ENCODE measurements at places on chromosomes 1 and 21.

DNA sequence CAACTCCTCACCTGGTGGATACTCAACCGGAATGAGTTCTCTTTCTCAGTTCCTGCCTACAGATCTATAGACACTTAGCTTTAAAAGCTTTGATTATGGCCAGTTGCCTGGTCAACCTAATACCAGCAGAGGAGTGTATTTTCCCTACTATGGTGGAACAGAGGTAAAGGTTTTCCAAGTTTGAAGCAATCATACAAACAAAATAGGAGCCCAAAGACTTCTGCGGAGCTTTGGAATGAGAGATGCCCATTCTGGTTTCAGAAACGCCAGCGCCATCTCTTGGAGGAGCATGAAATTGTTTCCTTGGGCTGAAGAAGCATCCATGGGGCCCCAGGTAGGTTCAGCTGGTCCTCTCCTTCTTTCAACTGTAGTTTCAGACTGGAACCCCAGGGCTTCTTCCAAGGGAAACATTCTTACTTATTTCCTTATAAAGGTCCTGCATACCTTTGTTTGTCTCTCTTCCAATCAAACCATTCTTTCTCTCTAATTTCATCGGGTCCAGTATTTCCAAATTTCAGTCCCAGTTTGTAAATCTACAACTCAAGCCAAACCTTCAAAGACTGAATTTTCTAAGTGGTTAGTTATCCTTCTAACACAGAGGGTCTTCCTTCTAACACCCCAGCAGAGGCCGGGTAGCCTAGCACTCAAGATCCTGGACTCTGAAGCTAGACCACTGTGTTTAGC is 95.9 kb downstream of the KCNJ15 start:
- DNase-seq: peak; percentile 25

- DNase-seq: no peak
These were observed 28.5 kb downstream of the PALMD start for GRCh38 chr1:99674115-99675064.

GRCh38 chr1:207919523-207920170 is 8.7 kb upstream of the CD34 start:
- no peak for DNase-seq

DNA sequence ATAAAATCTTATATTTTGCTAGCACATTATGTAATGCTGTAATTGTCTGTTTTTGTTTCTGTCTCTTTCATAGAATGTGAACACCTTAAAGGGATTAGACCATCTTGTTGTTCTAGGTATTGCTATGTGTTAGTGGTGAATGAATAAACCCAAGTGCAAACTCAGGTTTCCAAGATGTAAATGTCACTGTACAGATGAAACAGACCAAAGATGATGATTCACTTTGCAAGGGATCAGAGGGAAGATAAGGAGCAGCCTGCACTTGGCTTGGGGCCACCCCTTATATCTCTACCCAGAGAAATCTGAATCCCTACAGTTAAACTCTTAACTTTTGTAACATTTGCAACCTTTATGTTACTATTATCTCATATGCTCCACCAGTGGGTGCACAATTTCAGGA is 25.4 kb downstream of the UROD start:
- no peak for DNase-seq

- DNase-seq: no peak
These were observed 88.9 kb downstream of the COL24A1 start for GRCh38 chr1:86067626-86068025.

GRCh38 chr1:244065960-244066388 is 14.9 kb downstream of the ZBTB18 start:
- no peak for DNase-seq

DNA sequence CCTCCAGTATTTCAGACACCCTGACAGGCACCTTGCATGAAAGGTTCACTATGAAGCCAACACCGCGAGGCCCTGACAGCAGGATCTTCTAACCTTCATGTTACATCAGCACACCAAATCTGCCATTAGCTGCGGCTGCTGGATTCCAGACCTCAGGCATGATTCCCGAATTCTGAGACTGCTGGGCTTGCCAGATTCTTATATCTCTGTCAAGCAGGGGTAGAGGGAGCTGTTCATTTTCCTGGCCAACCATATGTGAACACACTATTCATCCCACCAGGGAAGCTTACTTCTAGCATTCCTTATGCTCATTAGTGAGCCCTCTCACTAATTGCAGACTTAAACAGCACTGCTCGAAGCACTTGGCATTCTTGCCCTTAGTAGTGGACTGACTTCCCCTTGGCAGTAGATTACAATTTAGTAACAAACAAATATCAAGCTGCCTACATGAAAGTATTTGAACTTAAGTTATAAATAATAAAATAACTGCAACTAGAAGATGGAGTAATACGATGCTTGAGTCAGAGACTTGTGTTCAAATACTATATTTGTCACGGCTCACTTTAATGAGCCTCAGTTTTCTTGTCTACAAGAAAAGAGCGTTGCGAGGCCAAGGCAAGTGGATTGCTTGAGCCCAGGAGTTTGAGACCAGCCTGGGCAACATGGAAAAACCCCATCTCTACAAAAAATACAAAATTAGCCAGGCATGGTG is 43.3 kb downstream of the NID1 start:
- no peak for DNase-seq

- DNase-seq: peak; percentile 35
These were observed 577 bp downstream of the IKBKE start for GRCh38 chr1:206470692-206471414.

DNA sequence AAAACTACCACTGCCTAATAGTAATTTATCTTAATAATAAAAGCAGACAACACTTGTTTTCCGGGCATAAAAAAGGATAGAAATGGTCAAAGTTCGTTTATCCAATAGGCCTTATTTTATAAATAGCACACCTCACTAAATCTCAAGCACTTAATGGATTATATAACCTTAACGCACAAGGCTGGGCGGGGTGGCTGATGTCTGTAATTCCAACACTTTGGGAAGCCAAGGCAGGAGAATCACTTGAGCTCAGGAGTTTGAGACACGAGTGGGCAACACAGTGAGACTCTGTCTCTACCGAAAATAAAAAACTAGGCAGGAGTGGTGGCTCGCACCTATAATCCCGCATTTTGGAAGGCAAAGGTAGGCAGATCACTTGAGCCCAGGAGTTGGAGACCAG is 12.4 kb downstream of the EIF4G3 start:
- DNase-seq: no peak

- DNase-seq: no peak
These were observed 2.3 kb downstream of the PADI3 start for GRCh38 chr1:17251246-17251645.

GRCh38 chr1:239061770-239062169 is 324.6 kb upstream of the CHRM3 start:
- no peak for DNase-seq

DNA sequence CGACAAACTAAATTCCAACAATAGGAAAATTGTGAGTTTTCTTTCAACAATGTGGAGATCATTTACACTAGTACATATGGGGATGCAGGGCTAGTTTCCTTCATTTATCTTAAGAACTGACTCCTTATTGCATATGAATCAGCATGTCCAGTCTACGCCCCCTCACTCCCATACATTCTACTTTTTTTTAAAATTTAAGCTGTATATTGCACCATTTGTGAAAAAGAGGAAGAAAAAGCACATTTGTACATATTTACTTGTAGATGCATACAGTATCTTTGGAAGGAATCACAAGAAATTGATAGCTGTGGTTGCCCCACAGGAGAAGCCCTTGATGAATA is 15.9 kb downstream of the VPS26C start:
- no peak for DNase-seq

DNA sequence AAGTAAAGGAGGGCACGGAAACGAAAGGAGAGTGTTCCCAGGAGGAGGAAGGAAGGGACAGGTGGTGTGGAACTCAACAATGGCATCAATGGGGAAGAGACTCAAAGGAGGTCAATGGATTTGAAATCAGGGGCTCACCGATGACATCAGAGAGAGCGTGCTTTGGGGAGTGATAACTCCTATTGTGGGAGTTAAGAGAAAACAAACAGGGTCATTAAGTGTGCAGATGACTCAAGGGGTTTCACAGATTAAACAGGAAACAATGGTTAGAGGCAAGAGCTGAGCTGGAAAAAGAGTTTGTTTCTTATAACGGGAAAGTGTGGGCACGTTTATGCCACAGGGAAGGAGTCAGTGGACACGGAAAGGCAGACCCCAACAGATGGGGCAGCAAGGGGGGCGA is 629.1 kb downstream of the SMYD3 start:
- DNase-seq: no peak

DNA sequence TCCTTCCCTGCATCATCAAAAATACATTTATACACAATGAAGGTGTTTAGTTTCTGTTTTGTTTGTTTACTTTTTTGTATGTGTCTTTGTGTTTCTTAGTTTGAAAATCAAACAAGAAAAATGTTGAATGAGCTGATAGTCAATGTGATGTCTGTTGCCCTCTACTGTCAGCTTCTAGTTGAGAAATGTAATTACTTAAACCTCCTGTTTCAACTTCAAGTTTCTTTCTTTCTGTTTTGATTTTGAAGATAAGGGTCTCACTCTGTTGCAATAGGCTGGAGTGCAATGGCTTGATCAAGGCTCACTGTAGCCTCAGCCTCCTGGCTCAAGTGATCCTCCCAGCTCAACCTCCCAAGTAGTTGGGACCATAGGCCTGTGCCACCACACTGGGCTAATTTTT is 37.5 kb downstream of the SPTA1 start:
- no peak for DNase-seq
